ENCODE measurements at places on chromosomes 3 and 15.
A peak's percentile ranks its signal among the peaks of the same experiment; 100 is the strongest.

GRCh38 chr3:111768571-111769100 is 90.4 kb upstream of the PHLDB2 start:
- peak; percentile 98 for DNase-seq

DNA sequence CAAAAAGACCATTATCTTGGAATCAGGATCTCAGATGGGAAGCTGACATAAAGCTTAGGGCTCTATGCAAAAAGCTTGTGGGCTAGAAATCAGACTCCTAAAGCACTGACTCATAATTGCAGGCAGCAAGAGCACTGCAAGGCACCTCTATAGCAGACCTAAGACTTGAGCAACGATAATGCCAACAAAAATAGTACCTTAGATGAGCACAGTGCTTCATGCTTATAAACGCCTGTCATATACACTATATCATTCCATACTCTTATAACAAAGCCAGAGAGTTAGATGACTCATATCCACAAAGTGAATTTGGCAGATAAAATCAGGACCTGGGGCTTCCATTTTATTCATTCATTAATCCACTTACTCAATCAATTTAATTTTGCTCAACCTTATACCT is 560.8 kb downstream of the MCTP2 start:
- peak; percentile 20 for DNase-seq

GRCh38 chr3:128073807-128074206 is 21.6 kb downstream of the SEC61A1 start:
- no peak for DNase-seq

DNA sequence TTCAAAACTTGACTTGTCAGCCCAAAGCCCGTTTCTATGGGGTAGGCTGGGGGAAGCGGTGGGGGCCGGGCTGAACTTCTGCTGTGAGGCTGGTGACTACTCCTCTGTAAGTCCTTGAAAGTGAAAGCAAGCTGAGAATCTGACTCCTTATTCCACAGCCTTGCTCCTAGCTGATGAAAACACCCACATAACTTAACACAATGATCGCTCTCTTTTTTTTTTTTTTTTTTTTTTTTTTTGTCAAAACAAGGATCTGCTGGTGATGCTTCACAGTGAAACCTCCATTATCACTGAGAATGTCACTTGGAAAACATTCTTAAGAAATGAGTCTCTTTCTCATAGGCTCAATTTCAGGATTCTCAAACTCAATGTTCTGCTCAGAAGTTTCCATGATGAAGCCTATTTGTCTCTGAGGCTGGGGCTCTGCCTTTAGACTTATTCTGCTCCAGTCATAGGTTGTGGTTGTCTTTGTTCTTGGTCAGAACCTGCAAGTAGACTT is 31.4 kb upstream of the TKT start:
- no peak for DNase-seq

- no peak for DNase-seq
Observed at GRCh38 chr3:155390351-155390750, 96.9 kb upstream of the STRIT1 start.

DNA sequence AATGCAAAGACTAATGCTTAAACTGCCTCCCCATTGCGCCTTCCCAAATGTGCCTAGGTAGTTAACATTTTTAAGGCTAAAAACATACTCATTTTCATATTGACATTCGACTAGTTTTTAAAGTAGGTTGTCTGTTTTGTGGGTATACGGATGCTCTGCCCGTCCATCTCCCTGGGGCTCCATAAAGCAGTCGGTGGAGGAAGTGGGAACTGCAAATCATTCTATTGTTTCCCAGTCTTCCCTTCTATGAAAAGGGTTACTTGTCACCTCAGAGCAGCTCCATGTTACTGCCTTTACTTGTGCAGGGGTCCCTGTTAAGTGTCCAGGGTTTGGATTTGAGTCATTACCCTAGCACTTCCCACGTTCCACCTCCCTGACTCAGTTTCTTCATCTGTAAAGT is 10.9 kb downstream of the CHCHD6 start:
- no peak for DNase-seq

DNA sequence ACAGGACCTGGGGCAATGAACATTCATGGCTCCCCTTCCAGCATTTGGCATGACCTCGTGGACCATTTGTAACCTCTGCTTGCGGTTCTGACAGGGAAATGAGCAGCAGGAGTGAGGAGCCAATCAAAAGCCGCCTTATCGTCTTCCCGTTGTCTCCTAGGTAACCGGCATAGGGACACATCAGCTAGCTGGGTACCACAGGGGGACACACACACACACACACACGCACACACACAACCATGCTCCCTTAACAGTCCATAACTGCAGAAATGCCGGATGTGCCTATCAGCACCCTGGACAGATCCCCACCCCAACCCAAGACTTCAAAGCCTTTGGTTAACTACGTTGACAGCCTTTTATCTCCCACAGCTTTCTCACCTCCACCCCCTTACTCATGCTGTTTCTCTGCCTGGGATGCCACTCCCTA is 53.4 kb upstream of the CCDC174 start:
- peak; percentile 12 for DNase-seq

- no peak for DNase-seq
Observed at GRCh38 chr3:55519019-55519418, 31.9 kb upstream of the WNT5A start.

DNA sequence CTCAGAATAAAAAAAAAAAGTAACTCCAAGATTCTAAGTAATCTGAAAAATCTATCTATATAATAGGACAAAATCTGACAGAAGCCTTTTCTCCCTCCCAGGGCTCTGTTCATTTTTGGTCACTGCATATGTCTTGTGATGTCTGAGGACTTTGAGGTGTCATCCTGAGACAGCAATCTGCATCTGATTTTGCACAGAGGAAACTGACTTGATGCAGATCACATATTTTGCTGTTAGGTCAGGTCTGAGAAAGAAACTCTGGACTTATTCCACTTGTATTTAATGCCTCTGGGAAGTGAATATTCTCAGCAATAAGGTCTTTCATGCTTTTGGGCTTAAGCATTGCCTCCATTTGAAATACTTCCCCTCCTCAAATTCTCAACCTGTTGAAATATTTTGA is 295.2 kb upstream of the THBS1 start:
- peak; percentile 48 for DNase-seq

- DNase-seq, result no peak
Observed at GRCh38 chr3:31373681-31374080, 159.0 kb upstream of the STT3B start.

DNA sequence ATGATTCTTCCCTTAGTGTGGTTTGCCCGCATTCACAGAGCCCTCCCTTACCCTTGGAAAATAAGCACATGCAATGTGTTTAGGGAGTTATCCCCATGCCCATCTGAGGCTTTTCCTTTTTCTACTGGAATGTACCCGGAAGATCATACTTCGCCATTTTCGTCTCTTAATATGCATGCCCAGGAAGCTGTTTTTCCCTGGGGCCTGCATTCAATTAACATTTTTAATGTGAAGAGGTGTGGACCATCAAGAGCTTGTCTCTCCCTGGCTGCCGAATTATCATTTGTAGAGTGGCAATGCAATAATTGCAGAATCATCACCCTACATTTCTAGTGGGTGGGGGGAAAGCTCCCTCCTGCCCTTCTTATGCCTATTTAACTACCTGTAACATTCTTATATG is 976.3 kb downstream of the DIPK2A start:
- DNase-seq, result no peak

- DNase-seq, result no peak
Observed at GRCh38 chr3:42349765-42350594, 60.4 kb downstream of the LYZL4 start.

DNA sequence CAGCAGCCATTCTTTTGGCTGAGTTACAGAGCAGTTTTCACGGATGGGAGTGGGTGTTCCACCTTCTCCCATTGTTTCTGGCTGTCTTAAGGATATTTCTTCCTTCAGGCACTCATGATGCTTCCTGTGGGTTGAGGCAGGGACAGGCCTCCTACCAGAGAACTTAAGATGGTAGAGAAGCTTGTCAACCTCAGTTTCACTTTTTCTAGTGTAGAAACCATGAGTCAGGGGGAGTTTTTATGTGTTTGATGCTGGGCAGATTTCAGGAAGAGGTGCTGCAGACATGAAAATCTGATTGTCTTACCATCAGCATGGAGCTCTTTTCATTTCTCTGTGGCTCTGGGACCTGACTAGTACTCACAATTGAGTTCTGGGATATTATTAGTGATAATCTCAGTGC is 48.7 kb upstream of the VEPH1 start:
- DNase-seq, result no peak

GRCh38 chr15:100495861-100496260 is 32.9 kb downstream of the CERS3 start:
- DNase-seq, result no peak

DNA sequence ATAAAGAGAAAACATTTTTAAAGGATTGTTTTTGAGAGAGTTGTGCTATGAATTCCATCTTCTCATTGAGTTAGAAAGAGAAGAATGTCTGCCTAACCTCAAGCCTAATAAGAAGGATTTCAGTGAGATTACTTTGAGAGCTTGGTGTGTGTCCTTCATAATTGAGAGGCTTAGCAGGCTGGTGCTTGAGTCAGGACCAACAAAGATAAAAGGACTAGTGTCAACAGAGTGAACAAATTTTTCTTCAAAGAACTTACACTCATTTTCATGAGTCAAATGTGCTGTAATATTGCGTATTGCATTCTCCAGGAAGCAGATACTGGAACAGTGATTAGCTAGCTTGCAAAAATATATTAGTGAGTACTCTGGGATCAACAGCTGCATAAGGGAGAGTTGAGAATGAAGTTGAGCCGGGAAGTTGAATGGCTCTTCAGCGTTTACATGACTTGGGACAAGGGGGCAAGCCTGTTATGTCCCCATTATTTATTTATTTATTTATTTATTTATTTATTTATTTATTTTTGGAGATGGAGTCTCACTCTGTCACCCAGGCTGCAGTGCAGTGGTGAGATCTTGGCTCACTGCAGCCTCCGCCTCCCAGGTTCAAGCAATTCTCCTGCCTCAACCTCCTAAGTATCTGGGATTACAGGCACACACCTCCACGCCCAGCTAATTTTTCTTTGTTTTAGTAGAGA is 37.5 kb upstream of the SLITRK3 start:
- no peak for DNase-seq

- no peak for DNase-seq
Observed at GRCh38 chr3:197512691-197513571, 42.8 kb downstream of the BDH1 start.

GRCh38 chr15:29355477-29355876 is 85.9 kb upstream of the NSMCE3 start:
- DNase-seq, result no peak

GRCh38 chr3:39132096-39133092 is 21.0 kb downstream of the CSRNP1 start:
- no peak for DNase-seq

DNA sequence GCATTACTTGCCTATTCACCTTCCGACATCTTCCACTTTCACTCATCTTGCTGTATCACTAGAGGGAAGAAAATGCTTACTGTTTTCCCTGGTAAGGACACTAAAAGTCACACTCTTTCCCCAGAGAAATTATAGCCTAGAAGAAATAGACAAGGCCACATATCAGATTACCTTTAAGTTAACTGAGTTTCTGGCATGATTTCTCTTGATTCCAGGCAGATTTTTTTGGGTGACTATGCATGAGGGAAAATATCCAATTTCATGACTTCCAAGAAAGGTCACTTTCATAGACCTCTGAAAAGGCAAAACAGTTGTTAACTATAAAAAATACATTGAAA is 30.3 kb downstream of the TCF12 start:
- DNase-seq, result no peak

- no peak for DNase-seq
Observed at GRCh38 chr15:73959012-73959581, 32.8 kb downstream of the LOXL1 start.

DNA sequence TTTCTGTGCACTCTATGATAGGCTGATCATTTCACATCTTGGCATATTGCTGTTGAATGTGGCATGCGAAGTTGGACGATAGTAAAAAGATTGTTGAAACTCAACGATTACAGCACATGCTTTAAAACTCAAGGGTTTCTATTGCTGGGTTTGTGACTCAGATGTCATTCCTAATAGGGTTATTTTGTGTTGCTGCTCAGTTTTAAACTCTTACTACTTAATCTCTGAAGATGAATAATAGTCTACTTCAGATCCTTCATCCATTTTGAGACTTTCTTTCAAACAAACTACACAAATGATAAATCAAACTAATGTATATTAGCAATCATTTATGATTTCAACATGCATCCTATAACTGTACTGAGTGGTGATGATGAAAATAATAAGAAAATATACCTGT is 71.3 kb upstream of the MBNL1 start:
- no peak for DNase-seq

- DNase-seq, result no peak
Observed at GRCh38 chr3:48478626-48479555, 25.1 kb downstream of the SHISA5 start.

DNA sequence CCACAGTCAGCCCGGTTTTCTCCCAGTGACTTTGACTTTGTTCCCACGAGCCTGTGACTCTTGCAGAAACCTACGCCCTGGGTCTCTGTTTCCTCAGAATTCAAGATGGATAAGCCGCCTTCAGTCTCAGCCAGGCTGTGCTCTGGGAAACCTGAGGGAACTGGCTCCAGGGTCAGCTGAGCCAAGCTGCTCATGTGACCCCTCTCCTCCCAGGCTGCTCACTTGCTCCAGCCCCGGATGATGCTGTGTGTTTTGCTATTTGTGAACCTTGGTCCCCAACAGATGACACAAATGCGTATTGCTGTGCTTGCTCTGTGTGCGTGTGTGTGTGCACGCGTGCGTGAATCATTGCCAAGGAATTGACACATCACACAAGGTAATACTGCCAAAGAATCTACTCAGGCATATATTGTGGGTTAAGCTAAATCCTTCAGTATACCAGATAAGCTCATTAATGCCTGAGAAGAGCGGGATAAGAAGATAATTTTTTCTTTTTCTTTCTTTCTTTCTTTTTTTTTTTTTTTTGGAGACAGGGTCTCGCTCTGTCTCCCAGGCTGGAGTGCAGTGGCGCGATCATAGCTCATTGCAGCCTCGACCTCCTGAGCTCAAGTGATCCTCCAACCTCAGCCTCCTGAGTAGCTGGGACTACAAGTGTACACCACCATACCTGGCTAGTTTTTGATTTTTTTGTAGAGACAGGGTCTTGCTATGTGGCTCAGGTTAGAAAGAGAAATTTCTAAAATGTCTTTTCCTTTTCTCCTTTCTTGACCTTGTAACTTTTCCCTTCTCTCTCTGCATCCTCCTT is 29.2 kb upstream of the UMPS start:
- DNase-seq, result no peak

- peak; percentile 72 for DNase-seq
Observed at GRCh38 chr3:64143409-64144130, 81.7 kb downstream of the PRICKLE2 start.

- DNase-seq, result no peak
Observed at GRCh38 chr15:70220490-70221096, 122.9 kb upstream of the TLE3 start.

- no peak for DNase-seq
Observed at GRCh38 chr15:63258658-63259057, 18.7 kb upstream of the APH1B start.
